Cortex of kidney (tissue), 1 donor: ENCODE measurements at places on chromosomes 3 and 15.

DNA sequence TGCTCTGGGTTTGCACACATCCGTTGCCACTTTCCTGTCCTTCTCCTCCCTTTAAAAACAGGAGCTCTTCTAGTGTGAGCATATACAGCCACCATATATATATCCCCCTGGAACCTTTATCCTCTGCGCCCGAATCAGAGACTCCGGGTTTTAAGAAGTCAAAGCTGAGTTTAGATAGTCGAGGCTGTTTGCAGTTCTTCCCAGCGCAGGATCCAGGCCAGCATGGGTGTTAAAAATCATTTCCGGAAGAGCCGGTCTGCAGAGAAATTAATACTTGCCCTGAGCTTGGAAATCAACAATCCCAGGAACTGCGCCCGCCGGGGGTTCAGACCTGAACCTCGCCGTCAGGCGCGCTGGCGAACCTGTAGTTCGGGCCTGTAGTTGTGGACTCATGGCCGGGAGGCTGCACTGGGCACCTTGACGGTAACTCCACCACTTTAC is 2.3 kb downstream of the SHOX2 start:
- DNase-seq: no peak

DNA sequence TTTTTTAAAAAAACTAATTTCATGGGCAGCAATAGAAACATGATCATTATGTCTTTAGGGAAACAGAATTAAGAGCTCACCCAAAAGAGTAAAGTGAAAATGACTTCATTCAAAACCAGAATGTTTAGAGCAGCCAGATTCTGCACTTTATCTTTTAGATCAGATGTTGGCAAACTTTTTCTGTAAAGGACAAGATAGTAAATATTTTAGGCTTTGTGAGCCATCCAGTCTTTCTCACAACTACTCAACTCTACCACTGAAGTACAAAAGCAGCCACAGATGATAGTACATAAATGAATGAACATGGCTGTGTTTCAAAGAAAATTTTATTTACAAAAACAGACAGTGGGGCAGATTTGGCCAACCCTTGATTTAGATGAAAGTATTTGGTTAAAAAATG is 84.5 kb downstream of the SETD2 start:
- DNase-seq: no peak

DNA sequence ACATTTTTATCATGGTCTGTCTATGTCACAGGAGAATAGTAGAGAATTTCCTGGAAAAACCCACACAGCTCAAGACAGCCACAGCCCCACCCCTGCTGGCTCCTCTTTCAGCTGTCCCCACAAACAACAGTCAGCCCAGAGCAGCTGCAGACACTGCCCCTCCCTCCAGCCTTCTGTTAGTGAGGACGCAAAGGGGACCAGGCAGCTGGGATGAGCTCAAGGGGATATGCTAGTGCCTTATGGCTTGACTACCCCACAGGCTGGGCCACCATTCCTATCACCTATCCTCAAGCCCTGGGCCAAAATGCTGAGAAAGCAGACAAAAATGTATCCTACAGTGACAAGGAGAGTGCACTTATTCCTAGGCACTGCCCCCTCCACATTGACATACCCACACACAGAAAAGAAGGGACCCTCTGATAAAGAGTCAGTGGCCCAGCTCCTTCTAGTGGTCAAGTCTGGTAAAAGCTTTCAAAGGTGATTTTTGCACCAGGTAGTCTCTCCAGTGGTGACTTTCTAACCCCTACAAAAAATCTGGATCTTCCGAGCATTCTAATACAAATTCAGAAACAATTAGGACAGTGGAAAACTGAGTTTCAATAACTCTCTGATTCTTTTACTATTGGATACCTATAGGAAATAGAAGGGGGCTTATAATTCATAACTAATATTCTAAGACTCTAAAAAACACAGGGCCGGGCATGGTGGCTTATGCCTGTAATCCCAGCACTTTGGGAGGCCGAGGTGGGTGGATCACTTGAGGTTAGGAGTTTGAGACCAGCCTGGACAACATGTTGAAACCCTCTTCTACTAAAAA is 3.0 kb upstream of the MAP1A start:
- DNase-seq: no peak

DNA sequence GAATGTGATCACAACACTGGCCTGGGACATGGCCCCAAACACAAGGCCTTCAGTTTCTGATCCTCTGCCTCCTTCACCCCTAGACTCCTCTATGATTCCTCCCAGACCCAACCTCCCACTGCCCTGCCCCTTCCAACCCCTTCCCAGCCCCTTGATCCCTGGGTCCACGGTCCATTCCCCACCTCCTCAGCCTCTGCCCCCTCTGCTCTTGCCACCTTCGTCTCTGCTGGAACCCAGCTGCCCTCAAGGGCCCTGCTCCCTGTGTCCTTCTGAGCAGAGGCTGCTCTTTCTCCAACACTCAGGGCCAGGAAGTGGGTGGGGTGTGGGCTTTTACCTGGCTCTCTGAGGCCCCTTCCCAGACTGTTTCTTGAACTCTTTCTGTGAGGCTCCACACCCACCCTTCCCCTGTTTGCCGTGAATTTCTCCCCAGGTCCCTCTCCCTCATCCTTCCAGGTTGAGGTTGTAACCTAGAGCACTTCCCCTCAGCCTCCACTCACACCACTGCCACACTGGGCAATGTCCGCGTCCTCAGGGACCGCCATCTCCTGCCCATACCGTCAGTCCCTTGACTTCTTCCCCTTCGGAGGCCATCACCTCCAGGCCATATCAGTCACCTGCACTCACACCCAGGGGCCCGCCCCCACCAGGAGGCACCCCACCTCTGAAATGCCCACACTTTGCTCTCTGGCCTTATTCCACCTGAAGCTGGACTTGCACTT is 18.7 kb upstream of the SLCO2A1 start:
- DNase-seq: no peak

DNA sequence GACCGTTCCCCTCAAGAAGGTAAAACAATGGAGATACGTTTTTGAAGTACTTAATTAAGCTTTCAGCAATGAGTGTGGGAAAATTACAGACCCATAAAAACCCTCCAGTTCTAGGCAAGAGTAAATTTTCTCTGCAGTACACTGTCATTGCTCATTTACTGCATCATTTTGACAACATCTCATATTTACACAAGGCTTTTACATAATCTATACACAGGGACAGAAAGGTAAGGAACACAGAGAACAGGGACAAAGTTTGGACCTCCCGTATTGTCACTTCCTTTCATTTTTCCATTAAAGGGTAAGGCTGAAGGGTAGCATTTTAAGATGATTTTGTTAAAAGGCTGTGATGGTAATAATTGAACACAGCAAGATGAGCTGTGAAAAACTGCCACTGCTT is 7.4 kb upstream of the HGD start:
- DNase-seq: no peak

GRCh38 chr3:160114355-160114995 is 110.7 kb upstream of the C3orf80 start:
- no peak for DNase-seq

GRCh38 chr3:170154569-170155143 is 26.9 kb downstream of the PHC3 start:
- DNase-seq: no peak

GRCh38 chr3:104359546-104359945 is 1007.2 kb upstream of the ALCAM start:
- DNase-seq: no peak

GRCh38 chr3:61110576-61110975 is 140.7 kb downstream of the FHIT start:
- no peak for DNase-seq

- DNase-seq: no peak
These were observed 70.7 kb downstream of the RPN1 start for GRCh38 chr3:128579927-128580326.

DNA sequence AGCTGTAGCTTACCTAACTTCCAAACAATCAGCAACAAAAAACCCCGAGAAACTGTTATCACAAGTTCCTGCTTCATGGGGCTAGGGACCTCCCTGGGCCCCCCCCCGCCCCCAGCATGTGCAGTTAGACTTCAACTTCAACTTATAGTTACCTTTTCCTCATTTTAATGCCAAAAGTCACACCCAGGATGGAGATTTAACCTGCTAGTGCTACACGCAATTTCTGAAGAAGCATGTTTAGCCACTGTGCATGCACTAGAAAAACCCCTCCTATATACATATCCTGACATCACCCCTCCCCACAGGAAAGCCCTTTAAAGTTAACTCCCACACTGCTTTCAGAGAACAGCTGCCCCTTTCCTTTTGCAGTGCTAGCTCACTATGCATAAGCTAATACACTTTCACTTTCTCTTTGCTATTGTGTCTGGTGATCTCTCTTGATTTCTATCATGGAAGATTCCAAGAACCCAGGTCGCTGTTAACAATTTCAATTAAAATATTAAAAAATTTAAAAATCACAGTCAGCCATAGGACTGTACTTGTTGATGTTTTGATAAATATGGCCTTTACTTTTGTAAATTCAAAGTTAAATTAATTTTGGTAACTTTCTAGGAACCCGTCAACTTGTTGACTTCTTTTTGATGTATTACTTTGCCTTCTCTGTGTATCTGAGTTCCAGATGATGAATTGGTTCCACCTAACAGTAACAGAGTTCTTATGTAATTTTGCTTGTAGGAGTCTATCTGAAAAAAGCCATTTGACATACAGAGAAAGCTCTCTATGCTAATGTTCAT is 75.2 kb upstream of the ACAD9 start:
- DNase-seq: no peak

- DNase-seq: no peak
These were observed 67.1 kb downstream of the EXOG start for GRCh38 chr3:38563070-38563885.

GRCh38 chr3:66154444-66154861 is 66.3 kb upstream of the SLC25A26 start:
- DNase-seq: no peak

DNA sequence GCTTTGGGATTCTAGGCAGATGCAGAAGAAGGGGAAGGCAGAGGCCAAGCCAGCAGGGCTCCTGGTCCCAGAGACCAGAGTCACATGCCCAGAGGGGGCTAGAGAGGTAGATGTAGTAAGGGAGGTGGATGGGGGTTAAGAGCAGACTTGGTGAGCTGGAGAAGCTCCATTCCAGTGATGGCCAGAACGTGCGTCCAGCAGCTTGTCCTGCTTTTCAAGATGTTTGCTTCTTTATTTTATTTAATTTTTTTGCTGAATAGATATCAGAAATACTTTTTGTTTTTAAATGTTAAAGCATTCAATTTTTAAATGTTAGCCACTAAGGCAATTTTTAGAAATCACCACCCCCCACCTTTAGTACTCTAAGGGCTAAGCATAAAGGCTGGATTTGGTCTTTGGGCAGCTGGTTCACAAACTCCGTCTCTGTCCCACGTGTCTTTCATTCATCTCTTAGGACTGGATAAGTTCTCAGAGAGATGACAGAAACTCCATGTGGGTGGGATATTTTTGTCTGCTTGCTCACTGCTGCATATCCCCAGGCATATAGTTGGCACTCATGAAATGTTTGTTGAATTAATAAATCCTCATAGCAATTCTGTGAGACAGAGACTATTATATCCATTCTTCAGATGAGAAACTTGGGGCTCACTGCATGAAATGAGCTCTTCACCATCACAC is 6.7 kb downstream of the COLQ start:
- DNase-seq: no peak

DNA sequence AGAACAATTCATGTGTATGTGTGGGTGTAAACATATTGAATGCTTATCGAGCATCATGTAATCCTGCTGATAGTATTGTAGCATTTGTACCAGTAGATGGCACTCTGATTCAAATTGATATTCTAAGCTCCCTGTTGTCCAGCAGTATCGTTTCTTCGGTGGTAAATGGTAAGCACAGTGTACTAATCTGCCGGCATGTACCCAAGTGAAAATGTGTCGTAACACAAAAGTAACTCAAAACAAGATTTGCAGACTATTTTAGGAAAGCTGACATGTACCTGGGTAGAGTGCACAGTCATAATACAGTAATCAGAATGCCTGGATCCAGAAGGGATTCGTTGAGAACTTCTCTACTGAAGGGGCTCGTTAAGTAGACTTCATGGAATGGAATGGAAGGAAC is 31.7 kb upstream of the MNS1 start:
- no peak for DNase-seq

DNA sequence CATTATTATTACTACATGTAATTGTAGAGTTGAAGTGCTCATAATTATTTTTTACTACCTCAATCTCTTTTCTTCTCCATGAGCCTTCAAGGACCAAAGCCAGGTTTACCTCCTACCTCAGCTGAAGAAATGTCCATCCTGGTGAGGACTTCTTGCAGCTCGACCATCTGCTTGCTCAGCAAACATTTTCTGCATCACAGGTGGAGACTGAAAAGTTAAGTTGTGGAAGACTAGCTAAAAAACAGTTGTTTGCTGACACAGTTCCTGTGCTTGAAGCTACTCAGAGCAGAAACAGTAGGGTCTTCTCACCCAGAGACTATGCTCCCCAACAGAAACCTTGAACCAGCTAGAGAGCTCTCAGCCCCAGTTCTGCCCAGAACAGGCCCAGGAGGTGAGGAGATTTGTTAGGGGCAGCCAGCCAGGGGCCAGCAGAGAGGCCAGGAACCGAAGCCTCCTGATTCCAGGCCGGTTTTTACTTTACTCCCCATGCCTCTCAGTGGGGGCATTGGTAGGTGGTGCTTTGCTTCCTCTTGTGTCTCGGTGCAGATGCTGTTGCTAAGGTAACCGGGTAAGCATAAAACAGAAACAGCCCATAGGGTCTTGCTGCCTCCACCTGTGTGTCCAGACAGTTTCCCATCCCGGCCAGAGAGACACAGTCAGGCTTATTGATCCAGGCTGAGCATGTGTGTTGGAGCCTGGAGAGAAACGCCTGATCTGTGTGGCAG is 54.9 kb downstream of the CCNL1 start:
- no peak for DNase-seq

DNA sequence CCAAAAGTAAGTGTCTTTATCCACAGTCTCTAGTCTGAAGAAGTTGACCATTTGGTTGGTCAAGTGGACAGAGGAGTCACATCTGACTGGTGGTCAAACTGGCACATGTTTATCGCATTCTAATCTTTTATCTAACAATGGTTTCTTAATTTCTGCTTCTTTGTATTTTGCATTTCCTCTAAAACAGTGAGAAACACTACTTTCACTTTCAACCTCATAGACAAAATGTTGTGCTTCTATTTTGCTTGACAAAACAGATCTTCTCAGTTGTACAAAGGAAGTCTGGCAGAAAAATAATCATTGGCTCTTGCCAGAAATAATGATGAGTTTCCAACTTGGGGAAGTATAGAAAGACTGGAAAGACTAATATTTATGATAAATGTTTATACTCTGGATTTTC is 103.9 kb downstream of the MME start:
- DNase-seq: no peak
